ENCODE measurements at places on chromosomes 6 and 20.

DNA sequence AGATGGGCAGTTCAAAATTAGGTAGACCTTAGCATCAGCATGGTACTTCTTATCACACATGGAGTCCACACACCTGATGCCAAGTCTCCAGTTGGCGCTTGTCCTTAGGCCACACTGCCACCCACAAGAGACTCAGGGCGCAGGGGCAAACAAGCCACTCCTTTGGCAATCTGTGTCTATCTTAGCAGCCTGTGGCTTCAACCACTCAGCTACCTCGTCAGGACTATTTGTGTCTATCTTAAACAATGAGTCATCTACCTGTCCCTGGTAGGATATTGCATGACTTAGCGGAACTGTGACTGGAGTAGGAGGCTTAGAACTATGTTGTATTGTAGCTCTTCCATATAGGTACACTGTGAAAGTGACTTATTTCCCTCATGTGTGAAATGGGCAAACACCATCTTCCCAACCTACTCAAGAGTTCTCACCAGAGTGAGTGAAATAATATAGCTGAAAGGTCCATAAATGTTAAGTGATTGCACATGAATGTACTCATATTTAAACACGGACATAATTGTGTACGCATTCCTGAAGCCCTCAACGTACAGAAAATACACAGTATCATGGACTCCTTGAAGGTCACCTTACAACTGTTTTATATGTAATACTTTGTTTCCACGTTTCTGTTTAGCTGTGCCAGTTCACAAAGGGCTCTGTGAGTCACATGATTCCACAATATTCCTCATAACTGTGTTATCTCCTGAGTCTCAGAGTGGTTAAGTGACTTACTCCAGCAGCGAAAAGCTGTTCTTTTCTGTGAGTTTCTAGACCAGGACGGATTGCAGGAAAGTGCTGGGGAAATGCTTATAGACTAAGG, 1.6 kb downstream of the TRIM27 start:
- H3K4me3 ChIP-seq, result peak overlapping the region; percentile 94
- no peaks in the 10 kb centered on the region for H3K27me3 ChIP-seq
- peak overlapping the region; percentile 63 for H3K27ac ChIP-seq

DNA sequence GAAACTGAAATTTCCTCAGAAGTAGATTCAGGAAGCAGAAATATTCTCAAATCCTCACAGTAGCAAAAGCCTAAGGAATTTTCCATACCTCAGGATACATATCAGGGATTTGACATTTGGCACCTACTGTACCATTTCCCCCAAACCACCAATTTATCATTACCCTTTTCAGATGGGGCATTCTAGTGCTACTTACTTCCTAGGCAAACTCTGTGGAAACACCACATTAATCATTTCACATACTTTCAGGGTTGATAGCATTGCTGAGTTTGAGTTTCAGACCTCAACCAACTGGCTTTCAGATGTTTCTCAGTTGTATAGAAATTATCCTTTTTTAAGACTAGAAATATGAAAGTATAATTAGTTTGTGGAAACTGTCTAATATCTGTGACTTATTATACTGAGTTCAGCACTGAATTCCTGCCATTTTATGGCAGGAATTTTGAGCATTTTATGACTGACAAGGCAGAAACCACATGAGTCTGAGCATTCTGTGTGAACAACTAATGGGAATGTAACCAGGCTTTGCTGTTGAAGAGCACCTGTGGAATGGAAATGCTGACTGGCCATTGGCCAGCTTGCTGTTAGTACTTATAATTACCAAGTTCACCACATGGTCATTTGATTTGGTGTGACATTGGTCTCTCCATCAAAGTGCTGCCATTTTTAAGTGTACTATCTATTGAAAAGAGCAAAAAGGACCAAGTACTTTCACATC, 35.1 kb upstream of the IRAK1BP1 start:
- H3K27me3 ChIP-seq, result no peaks in the 10 kb centered on the region
- no peak for DNase-seq
- no peak overlapping the region for H3K27ac ChIP-seq
- no peaks in the 10 kb centered on the region for H3K4me1 ChIP-seq
- H3K36me3 ChIP-seq, result no peaks in the 10 kb centered on the region

- no peaks in the 10 kb centered on the region for H3K27me3 ChIP-seq
- DNase-seq, result no peak
- no peak overlapping the region for H3K4me3 ChIP-seq
- no peaks in the 10 kb centered on the region for H3K36me3 ChIP-seq
- no peaks in the 10 kb centered on the region for H3K4me1 ChIP-seq
Measured at GRCh38 chr6:17869010-17869752, 118.3 kb downstream of the KIF13A start.

GRCh38 chr6:114747995-114748625, 405.3 kb upstream of the HS3ST5 start:
- no peaks in the 10 kb centered on the region for H3K27me3 ChIP-seq
- no peak overlapping the region for H3K27ac ChIP-seq
- H3K4me1 ChIP-seq, result no peaks in the 10 kb centered on the region
- no peaks in the 10 kb centered on the region for H3K36me3 ChIP-seq

GRCh38 chr6:147192278-147192911, 11.8 kb upstream of the STXBP5 start:
- H3K4me1 ChIP-seq, result no peaks in the 10 kb centered on the region
- H3K27ac ChIP-seq, result no peak overlapping the region
- H3K4me3 ChIP-seq, result no peak overlapping the region
- DNase-seq, result no peak
- no peaks in the 10 kb centered on the region for H3K36me3 ChIP-seq
- no peaks in the 10 kb centered on the region for H3K27me3 ChIP-seq

DNA sequence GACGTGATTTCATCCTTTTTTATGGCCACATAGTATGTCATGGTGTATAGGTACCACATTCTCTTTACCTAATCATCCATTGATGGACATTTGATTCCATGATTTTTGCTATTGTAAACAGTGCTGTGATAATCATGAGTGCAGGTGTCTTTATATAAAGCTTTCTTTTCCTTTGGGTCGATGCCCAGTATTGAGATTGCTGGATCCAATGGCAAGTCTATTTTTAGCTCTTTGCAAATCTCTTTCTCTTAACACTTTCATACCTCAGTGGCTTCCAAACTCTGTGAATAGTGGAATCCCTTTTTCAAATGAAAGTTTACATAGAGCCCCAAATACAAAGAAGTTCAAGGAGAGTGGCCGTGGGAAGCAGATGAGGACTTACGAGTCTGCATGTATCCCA, 105.8 kb upstream of the SPTLC3 start:
- H3K4me1 ChIP-seq, result no peaks in the 10 kb centered on the region
- no peaks in the 10 kb centered on the region for H3K36me3 ChIP-seq
- DNase-seq, result no peak

- peaks cover 21% of the 10 kb centered on the region for H3K4me1 ChIP-seq
- H3K27ac ChIP-seq, result no peak overlapping the region
- no peak overlapping the region for H3K4me3 ChIP-seq
- no peaks in the 10 kb centered on the region for H3K36me3 ChIP-seq
- no peak for DNase-seq
Measured at GRCh38 chr6:159064477-159064876, 19.7 kb upstream of the TAGAP start.

GRCh38 chr20:57501461-57502335, 23.2 kb downstream of the CTCFL start:
- H3K27me3 ChIP-seq, result no peaks in the 10 kb centered on the region
- DNase-seq, result peak; percentile 46
- H3K4me3 ChIP-seq, result no peak overlapping the region
- H3K4me1 ChIP-seq, result peaks cover 69% of the 10 kb centered on the region

DNA sequence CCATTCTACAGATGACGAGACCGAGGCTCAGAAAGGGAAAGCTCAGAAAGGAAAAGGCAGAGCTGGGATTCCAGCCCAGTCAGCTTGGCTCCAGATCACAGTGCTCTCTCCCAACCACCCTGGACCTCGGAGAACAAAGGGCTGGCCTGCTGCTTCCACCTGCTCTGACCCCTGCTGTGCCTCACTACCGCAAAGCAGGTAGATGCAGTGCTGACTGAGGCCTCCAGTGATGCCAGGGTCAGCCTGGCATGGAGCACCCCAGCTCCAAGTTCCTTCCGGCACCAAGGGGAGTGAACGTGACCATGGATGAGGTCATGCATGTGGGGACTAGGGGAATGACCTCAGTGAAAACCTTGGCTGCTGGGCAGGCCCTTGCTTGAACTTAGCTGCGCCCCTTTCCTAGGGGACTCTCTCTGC, 20.7 kb upstream of the TLDC2 start:
- no peak overlapping the region for H3K4me3 ChIP-seq
- no peaks in the 10 kb centered on the region for H3K27me3 ChIP-seq
- H3K36me3 ChIP-seq, result peaks cover 17% of the 10 kb centered on the region
- H3K27ac ChIP-seq, result peak overlapping the region; percentile 98

DNA sequence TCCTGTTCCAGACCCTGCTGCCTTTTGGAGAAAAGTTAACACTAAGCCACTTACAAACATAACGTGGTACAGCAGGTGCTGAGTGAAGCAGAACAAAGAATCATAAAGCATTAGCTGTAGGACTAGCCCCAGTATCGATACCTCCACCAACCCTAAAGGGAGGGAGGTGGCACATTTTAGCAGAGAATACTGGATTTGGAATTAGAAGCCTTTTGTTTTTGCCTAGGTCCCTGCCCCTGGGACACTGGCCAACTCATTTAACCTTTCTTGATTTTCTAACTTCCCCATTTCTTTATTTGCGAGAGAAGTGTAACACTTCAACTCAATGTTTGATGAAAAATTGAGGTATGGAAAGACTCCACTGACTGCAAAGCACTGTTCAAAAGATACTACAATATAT, 93.5 kb downstream of the B3GAT2 start:
- no peak overlapping the region for H3K27ac ChIP-seq
- H3K4me1 ChIP-seq, result no peaks in the 10 kb centered on the region

DNA sequence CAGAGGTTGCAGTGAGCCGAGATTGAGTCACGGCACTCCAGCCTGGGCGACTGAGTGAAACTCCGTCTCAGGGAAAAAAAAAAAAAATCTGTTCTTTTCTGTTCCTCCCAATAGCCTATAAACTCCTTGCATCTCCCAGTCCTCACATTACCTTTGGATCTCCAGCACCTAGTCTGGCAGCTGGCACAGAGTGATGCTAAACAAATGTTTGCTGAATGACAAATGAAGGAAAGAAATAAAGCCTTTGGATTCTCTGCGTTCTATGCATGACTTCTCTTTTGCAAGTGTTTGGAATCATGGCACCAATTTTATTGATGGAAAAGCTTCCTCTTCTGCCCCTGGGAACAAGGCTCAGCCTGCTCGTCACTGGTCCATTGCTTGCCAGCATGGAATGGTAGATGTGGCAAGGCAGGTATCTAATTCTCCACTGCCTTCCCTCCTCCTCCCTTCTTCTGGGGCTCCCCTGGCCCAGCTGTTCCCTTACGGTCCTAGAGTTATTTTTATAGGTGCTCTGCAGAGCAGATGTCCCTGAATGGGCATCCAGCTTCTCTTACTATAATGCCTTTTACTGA, 53.6 kb upstream of the FYN start:
- H3K4me3 ChIP-seq, result no peak overlapping the region
- H3K27ac ChIP-seq, result no peak overlapping the region
- no peaks in the 10 kb centered on the region for H3K27me3 ChIP-seq
- peaks cover 7% of the 10 kb centered on the region for H3K4me1 ChIP-seq
- H3K36me3 ChIP-seq, result no peaks in the 10 kb centered on the region

DNA sequence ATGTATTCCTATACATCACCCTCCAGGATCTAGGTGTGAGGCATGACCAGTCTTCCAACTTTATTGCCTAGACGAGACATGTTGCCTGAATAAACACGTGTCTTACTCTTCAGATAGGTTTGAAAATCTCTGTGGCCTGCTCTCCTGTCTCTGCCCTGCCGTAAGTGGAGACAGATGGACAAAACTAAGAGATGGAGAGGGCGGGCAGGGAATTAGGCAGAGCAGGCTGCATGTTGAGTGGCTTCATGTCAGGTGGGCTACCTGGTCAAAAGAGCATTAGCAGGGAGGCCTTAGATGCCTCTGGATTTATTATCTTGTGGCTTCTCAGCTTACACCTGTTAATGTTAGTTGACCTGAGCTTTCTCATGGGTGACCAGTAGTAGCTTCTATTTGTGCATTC, 59.0 kb upstream of the TULP4 start:
- peaks cover 51% of the 10 kb centered on the region for H3K4me1 ChIP-seq
- no peak overlapping the region for H3K4me3 ChIP-seq
- DNase-seq, result no peak
- H3K36me3 ChIP-seq, result peaks cover 9% of the 10 kb centered on the region
- H3K27me3 ChIP-seq, result no peaks in the 10 kb centered on the region

GRCh38 chr6:168227840-168228239, 91.7 kb downstream of the DACT2 start:
- H3K27ac ChIP-seq, result no peak overlapping the region
- no peaks in the 10 kb centered on the region for H3K36me3 ChIP-seq
- no peaks in the 10 kb centered on the region for H3K4me1 ChIP-seq

- H3K36me3 ChIP-seq, result no peaks in the 10 kb centered on the region
- H3K27ac ChIP-seq, result no peak overlapping the region
- no peak overlapping the region for H3K4me3 ChIP-seq
- H3K4me1 ChIP-seq, result no peaks in the 10 kb centered on the region
- no peak for DNase-seq
Measured at GRCh38 chr20:22403022-22403631, 181.2 kb downstream of the FOXA2 start.

GRCh38 chr6:55567558-55567957, 11.4 kb downstream of the HMGCLL1 start:
- no peaks in the 10 kb centered on the region for H3K4me1 ChIP-seq
- no peaks in the 10 kb centered on the region for H3K27me3 ChIP-seq
- H3K4me3 ChIP-seq, result no peak overlapping the region
- H3K36me3 ChIP-seq, result no peaks in the 10 kb centered on the region

DNA sequence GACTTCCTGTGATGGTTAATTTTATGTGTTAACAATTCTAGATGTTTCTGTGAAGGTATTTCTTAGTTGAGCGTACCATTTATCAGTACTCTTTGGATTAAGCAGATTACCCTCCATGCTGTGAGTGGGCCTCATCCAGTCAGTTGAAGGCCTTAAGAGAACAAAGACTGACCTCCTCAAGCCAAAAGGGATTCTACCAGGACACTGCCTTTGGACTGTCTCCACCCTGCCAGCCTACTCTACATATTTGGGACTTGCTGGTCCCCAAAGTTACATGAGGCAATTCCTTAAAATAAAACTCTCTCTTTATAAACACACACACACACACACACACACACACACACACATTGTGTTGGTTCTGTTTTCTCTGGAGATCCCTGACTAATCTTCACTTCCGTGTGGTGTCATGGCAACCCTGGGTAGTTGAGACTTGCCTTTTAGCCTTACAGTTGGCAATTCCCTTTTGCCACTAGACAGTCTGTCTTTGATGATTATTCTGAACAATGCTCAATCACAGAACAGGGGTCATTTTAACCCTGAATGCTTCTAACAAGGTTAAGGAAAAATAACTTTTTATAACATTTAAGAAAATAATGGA, 32.2 kb downstream of the MRAP2 start:
- no peak for DNase-seq
- H3K36me3 ChIP-seq, result no peaks in the 10 kb centered on the region
- peaks cover 3% of the 10 kb centered on the region for H3K4me1 ChIP-seq
- no peaks in the 10 kb centered on the region for H3K27me3 ChIP-seq
- no peak overlapping the region for H3K27ac ChIP-seq
- H3K4me3 ChIP-seq, result no peak overlapping the region

DNA sequence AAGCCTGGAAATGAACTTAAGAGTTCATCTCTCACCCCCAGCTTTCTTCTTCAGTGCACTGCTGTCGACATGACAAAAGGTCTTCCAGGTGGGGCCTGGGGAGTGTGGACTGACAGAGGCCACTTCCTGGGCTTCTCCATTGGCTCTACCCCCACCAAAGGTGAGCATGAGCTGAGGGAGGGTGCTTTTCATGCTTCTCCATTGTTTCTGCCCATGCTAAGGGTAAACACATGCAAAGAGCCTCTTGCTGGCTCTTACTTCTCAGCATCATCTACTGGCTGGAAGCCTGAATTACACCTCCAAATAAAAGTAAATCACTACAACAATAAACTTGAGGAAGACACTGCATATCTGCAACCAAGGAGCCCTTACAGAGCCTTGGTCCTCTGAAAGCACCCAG, 227.2 kb downstream of the EPM2A start:
- no peaks in the 10 kb centered on the region for H3K27me3 ChIP-seq
- H3K27ac ChIP-seq, result no peak overlapping the region
- H3K4me3 ChIP-seq, result no peak overlapping the region
- no peaks in the 10 kb centered on the region for H3K4me1 ChIP-seq

Data from Karpas-422 (cell line).